Amniotic stem cell (primary cell): ENCODE measurements at places on chromosomes 12 and 14.
A peak's percentile ranks its signal among the peaks of the same experiment; 100 is the strongest.

DNA sequence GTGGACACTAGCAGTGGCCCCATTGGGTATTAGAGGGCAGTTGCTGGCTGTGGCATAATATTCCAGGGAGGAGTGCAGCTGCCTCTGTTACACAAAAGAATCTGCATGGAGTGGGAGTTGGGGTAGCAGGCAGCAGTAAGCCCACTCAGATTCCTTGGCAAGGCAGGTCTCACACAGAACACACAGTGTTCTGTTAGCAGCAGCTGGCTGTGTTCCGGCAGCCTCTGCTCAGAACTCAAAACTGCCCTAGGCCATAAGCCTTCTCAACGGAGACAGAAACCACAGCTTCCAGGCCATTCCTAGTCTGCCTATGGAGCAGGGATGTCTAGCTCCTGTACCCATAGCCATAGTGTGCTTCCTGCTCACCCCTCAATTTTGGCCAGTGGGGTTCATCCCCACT, 1085.4 kb downstream of the SLC6A15 start:
- no peak for DNase-seq

DNA sequence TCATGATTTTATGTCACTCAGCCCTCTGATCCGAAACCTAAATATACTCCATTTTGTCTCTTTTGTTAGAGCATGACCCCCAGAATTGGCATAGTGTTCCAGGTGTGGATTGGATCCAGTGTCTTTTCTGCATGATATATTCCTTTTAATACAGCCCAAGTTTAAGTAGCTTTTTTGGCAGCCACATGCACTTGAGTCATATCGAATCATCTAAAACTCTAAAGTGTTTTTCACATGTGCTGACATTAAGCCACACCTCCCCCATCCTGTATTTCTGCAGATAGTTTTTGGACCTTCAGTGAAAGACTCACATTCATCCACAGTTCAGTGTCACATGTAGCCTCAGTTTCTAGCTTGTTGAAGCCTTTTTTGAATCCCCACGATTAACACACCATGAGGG, 30.6 kb downstream of the BORCS5 start:
- no peak for DNase-seq

DNA sequence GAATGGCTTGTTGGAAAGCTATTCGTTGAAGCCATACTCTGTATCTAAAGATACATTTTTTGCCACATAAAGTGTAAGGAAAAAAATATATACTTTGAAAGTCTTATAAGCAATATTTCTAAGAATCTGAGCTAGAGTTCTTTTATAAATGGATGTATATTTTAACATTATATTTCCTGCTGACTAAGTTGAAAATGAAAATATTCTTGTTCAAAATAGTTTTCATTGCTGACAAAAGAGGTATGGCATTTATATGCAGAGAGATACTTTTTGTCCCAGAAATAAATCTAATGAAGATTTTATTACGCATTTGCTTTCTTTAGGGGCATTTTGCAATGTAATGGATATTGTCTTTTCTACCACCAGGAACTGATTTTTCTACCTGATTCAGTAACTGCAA, 834.9 kb downstream of the LRFN5 start:
- DNase-seq = no peak

- DNase-seq = no peak
Measured at GRCh38 chr12:77213319-77213718, 147.9 kb upstream of the E2F7 start.

DNA sequence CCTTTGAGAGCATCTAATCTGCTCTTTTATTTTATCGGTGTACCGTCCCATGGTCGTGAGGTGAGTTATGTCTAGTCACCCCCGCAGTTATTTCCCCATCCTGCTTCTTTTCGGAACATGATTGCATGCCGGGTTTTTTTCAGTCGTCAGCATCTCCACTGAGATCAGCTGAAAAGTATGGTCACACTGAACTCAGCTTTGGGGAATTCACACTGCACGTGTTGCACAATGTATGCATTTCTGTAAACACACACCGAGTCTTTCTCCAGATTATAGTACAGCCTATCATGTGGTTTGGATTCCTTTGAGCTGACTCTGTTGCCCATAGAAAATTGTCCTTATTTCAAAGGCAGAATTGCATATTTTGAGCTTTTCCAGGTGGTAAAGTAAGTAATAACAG, 24.6 kb downstream of the PLXNC1 start:
- DNase-seq = peak; percentile 81

DNA sequence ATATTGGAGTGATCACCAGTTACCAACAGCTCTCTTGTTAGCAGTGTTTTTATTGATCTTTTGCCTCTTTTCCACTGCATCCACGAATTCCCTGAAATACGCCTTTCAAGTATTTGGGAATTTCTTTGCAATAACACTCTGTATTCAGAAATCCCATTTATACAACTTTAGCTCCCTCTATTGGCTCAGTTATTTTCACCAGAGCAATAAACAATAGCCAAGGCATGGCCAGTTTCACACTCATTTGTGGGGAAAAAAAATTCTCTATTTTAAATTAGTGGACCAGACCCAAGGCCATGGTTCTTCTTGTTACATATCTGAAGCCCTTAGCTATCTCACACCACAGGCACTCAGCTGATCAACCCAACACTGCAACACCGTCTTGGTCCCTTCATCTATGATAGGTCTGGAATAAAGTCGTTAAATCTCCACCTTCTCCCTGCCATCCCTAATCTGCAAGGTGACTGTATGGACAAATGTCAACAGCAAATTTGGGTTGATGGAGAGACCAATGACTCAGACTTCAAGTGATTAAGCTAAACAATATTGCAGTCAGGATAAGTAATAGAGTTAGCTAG, 92.4 kb upstream of the TMEM260 start:
- no peak for DNase-seq

DNA sequence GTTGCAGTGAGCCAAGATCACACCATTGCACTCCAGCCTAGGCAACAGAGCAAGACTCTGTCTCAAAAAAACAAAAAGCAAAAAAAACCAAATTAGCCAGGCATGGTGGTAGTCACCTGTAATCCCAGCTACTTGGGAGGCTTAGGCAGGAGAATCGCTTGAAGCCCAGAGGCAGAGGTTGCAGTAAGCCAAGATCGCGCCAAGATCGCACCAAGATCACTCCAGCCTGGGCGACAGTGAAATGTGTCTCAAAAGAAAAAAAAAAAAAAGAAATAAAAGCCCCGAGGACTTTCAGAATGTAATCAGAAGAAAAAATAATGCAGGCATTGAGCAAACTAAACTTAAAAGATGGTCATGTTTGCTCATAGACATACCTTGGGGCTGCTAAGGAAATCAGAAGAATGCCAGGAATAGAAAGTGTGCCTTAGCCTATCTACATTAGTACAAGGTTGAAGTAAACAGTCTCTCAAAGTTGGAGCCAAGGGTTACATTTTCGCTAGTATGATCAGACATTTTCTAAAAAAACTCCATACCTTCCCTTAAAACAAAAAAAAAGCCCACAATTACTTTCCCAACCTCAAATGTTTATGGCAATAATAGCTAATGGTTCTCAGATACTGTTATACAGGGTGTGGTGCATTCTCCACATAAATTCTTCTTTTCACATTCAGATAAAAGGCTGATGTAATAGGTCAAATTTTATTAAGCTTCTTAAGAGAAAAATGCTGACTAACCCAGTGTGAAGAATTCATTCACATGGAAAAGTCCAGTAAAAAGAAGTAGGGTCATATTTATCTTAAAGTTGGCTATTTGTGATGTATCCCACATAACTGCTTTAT, 15.8 kb downstream of the DTD2 start:
- no peak for DNase-seq

DNA sequence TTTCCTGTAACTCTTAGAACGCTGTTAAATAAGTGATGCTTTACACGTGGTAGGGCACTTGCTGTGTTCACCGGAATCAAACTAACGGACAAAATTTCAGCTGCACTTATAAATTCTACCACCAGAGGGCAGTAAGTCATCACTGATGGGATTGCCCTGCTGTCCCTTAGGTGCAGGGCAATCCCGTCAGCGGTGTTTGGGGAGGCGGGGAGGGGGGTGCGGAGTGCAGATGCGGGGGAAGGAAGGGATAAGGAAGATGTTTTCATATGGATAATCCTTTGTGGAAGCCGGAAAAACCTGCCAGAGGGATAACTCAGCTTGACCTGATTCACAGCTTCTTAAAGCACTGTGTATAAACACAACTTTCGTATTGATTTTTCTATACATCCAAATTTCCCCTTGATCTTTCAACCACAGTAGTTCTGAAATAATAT, 21.7 kb upstream of the SLC10A1 start:
- peak; percentile 8 for DNase-seq

DNA sequence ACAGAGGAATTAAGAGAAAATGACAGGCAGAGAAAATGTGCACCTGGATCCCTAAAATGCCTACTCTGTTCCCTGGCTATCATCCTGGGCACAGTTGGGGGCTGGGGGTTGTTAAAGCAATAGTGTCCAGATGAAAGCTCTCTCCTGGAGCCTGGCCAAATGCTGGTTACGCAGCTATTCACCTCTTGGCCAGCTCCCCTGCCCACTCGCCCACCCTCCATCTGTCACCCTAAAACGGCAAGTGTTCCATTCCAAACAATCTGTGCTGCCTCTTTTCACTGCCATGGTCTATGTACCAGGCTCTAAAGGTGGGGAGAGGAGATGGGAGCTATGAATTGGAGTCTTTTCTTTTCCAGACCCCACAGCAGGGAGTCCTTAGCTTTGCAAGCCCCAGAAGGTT, 24.7 kb upstream of the NPFF start:
- no peak for DNase-seq

- no peak for DNase-seq
Measured at GRCh38 chr12:124832856-124833255, 30.8 kb downstream of the SCARB1 start.

GRCh38 chr14:69715725-69716477, 51.0 kb upstream of the SRSF5 start:
- DNase-seq = no peak

- DNase-seq = peak; percentile 96
Measured at GRCh38 chr14:91149462-91149861, 35.6 kb downstream of the DGLUCY start.
